ENCODE measurements at places on chromosomes 5 and 9.

GRCh38 chr5:57327561-57328367, 153.9 kb downstream of the GPBP1 start:
- no peak for DNase-seq

- DNase-seq: no peak
These were observed 10.4 kb upstream of the AFAP1L1 start for GRCh38 chr5:149261246-149261645.

- no peak for DNase-seq
These were observed 62.4 kb downstream of the GRIA1 start for GRCh38 chr5:153552886-153553285.

DNA sequence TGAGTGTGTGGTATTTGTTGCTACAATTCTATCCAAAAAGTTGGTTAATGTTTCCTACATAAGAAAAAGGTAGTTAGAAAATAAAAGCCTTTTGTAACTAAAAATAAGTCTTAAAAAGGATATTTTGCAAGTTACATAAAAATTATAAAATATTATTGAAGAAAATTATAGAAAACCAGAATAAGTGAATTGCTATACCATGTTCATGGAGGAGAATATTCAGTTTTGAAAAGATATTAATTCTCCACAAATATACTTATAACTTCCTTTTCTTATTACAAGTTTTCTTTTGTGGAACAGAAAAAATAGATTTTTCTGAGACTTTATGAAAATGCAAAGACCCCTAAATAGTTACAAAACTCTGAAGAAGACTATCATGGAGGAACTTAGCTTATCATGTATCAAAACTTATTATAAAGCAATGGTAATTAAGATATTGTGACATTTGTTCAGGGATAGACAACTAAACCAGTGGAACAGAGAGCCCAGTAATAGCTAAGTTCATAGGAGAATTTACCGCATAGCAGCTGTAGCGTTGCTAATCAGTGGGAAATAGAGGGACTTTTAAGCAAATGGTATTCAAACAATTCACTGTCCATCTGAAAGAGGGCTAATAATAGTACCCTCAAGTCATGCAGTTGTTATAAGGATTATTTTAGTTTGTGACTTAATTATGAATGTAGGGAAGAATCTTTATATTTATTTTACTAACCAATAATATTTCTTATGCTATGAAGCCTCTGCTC, 515.2 kb upstream of the ZNF608 start:
- DNase-seq: no peak

DNA sequence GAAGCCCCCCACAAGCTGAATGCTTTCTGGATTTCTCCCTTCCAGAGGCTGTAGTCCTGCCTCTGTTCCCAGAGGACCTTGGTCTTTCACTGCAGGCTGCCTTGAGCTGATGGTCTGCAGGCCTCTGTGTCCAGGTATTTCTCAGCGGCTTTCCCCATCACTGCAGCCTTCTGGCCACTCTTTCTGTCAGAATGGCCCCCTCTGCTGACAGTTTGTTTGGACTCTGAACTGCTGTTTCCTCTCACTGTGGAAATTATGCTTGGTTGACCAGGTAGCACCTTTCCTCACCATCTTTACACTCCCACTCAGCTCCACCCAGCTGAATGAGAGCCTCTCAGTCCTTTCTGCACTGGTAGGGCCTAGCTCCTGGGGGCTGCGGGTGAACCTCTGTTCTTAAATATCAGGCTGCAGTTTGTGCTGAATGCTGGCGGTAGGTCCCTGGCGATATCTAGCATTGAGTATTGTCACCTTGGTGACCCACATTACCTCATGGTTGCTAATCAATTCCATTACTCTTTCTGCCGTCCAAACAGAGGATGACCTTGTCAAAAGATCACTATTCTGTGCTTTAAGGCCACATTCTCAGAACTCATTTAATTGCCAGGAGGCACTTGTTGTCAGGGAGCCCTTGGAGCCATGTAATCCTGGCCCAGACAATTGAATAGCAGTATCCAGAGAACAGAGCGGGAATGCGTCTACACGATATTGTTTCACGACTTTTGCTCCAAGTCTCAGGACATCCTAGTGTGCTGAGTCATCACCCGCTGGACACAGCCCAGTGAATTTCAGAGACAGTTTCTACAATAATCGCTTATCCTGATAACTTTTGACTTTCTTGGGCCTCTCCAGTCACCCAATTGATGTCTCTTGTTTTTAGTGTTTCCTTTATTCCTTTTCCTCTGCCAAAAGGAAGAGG, 230.2 kb downstream of the TENT4A start:
- DNase-seq: no peak

GRCh38 chr5:115179394-115180164, 9.9 kb upstream of the TRIM36 start:
- peak; percentile 54 for DNase-seq

GRCh38 chr5:31062902-31063580, 130.4 kb upstream of the CDH6 start:
- DNase-seq: no peak

DNA sequence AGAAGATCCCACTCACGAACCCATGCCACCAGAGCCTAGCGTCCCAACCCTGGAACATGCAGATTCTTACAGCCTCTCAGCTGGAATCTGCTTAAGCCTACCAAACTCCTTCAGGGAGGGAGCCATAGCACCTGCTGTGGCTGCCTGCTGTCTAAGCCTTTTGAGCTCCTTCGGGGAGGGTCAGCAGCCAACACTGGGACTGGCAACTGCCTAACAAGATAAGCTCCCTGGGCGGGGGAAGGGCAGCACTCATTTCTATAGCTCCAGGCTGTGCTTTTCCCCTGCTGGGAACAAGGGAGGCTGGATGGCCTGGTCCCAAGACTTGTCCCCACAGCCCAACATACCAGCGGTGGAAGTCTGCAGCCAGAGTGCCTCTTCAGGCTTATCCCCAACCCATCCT, 199.1 kb upstream of the OR13F1 start:
- peak; percentile 14 for DNase-seq

GRCh38 chr9:107597743-107598217, 108.2 kb upstream of the KLF4 start:
- DNase-seq: no peak

DNA sequence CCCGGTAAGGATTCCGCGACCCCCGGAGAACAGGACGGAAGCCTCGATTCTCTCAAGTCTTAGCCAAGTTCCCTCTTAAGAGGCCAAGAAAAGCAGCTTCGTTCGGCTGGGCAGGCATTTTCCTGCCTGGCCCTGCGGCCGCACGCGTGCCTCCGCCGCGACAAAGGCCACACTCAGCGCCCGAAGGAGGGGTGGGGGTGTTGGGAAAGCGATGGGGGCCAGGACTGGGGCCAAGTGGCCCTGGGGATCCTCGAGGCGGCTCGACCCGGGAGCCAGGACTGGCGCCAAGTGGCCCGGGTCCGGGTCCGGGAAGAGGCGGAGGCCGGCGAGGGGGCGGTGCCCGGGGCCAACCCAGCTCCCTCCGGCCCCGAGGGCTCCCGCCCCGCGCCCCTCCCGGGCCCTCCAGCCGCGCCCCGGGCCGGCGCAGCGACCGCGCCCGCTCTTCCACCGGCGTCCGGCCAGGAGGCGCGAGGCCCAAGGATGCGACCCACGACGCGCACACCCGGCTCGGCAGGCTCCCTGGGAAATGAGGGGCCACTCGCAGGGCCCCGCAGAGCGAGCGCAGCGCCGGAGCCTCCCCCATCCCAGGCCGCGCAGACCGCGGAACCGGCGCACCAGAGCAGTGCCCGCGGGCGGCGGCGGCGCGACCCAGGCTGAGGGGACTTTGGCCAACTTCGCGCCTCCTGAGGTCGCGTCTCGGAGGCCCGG, 756 bp downstream of the VAV2 start:
- peak; percentile 31 for DNase-seq

DNA sequence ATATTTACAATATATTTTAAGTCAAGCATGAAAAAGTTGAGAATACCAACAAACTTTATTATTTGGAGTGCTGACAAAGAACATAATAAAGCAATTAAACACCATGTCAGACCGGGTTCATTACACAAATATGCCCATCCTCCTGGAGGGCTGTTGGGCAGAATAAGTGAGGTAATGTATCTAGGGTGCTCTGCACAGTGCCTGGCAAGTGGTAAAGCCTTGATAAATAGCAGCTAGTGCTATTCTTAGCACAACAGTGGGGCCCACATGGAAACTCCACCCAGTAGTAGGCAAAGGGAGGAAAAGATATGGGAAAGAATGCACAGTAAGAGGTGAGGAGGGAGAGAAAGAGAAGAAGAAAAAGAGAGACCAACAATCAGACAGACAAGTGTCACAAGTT, 97.7 kb downstream of the SLC1A3 start:
- DNase-seq: no peak

DNA sequence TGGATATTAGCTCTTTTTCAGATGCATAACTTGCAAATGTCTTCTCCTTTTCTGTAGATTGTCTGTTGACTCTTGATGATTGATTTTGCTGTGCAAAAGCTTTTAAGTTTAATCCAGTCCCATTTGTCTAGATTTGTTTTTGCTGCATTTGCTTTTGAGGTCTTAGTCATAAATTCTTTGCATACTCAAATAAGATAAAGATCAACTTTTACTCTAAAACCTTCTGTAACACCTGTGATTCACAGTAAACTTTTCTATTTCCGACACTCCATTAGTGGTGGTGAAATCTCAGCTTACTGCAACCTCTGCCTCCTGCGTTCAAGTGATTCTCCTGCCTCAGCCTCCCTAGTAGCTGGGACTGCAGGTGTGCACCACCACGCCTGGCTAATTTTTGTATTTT, 239.0 kb upstream of the ST8SIA4 start:
- no peak for DNase-seq

GRCh38 chr9:137139468-137140150, 655 bp downstream of the GRIN1 start:
- DNase-seq: no peak

DNA sequence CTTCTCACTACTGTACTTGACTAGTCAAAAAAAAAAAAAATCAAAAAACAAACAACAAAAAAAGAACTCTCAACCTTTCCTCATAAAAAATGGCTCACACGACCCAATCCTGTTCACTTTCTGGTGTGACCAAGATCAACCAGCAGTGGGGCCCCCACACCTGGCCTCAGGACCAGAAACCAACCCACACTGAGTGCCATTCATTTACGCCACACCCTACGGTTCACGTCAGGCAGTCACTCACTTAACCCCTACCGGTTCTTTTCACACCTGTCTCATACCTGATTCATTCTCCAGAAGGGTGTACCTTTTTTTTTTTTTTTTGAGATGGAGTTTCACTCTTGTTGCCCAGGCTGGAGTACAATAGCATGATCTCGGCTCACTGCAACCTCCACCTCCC, 5.7 kb downstream of the SUSD1 start:
- no peak for DNase-seq

GRCh38 chr9:89617978-89618377, 13.2 kb downstream of the GADD45G start:
- no peak for DNase-seq

DNA sequence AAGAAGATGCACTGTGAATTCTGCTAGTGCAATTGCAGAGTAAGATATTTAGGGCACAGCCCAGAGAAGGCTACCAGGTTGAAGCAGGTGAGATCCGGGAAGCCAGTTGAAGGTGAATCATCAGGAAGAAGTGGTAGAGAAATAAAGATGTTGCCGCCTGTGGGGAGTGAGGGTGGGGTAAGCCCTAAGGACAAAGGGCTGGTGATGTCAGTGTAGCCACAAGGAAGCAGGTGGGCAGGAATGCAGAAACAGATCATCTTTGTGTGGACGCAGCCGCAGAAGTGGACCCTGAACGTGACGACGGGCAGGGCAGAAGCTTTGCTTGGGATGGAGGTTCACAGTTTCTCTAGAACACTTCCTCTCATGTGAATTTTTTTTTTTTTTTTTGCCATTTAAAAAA, 164.2 kb downstream of the ACTL7B start:
- no peak for DNase-seq

- no peak for DNase-seq
These were observed 702.1 kb downstream of the SEMA5A start for GRCh38 chr5:8843771-8844170.

DNA sequence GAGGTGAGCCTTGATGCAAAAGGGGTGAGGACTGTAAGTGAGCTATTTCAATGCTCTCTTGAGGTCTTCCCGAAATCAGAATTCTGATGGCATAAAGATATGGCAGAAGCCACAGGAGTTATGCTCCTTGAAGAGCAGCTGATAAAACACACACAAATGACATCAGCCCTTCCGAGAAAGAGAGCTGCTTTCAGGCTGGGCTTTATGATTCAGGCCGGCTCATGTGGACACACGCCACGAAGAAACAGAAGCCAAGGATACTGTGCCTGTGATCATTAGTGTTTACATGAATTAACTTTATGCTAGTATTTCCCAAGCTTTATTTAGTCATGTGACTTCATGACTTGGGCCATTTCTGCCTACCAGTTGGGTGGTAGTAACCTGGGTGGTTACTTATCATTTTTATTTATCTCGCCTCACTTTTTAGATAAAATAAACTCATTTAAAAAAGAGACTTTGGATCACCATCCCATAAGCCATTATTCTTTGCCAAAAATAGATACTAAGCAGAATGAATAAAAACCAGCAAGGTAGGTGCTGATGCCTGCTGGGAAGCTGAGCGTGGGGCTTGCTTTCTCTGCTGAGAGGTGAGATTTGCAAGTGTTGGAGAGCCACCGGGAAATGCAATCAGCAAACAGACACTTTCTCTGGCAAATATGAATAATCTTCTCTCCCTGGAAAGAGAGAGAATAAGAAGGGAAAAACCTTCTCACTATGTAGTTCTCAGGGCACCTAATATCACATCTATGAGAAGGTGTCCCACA, 73.0 kb upstream of the SLC25A51 start:
- no peak for DNase-seq

DNA sequence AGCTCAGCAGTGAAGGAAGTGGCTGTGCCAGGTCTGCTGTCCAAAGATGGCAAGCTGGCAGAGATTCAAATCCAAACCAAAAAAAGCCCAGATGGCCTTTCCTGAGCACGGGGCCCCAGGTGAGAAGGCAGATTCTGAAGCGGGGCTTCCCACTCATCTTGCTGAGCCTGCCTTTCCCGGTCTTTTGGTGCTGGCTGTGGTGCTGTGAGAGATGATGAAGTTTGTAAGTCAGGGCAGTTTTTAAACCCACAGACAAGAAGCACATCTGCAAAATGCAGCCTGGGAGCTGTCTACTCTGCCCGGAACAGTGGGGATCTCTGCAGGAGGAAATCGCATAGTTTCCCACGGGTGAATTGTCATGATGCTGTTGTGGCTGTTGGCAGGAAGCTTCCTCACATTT, 85.0 kb upstream of the IRX4 start:
- no peak for DNase-seq

- DNase-seq: no peak
These were observed 5.4 kb downstream of the ELL2 start for GRCh38 chr5:95956021-95956899.

GRCh38 chr9:136921307-136921706, 23.2 kb downstream of the FBXW5 start:
- no peak for DNase-seq

DNA sequence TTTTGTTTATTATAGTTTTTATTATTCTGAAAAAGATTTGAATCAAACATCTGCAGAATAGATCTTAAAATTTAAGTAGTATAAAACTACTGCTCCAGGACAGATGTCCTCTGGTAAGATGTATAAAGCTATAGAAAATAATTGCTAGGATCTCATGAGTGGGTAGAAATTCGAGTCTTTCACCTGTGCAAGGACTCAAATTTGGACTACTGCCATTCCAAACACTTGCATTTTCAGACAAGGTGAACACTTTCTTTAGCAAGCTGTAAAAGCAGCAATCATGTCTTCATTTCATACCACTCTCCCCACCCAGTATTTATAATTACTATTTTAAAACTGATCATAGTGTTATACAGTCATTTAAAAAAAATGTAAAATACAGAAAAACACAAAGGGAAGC, 20.7 kb downstream of the SKP2 start:
- DNase-seq: no peak

GRCh38 chr5:139593716-139594319, 32.7 kb downstream of the UBE2D2 start:
- no peak for DNase-seq

All from WTC11 (cell line).